ENCODE measurements at places on chromosomes 2 and 18.
A peak's percentile ranks its signal among the peaks of the same experiment; 100 is the strongest.

GRCh38 chr18:2083691-2084090 lies 487.6 kb downstream of the METTL4 start:
- DNase-seq: peak; percentile 28

DNA sequence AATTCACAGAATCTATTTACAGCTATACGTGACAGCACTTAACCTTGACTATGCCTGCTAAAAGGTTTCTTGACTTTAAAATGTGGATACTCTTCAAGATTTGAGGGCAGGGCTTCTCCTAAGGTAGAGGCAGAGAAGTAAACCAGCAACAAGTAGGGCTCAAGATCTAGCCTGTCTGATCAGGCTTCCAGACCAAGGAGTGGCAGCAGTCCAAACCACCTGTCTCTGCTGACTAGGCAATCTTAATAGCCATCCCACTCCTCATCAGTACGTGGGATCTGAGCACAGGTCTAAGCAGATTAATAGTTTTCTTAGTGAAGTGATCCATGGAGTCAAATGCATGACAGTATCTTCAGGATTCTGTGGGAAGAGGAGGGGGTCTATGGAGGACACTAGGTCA lies 100.4 kb downstream of the GPD2 start:
- DNase-seq: no peak

- no peak for DNase-seq
Measured at GRCh38 chr2:204354442-204354856, 190.8 kb upstream of the PARD3B start.

DNA sequence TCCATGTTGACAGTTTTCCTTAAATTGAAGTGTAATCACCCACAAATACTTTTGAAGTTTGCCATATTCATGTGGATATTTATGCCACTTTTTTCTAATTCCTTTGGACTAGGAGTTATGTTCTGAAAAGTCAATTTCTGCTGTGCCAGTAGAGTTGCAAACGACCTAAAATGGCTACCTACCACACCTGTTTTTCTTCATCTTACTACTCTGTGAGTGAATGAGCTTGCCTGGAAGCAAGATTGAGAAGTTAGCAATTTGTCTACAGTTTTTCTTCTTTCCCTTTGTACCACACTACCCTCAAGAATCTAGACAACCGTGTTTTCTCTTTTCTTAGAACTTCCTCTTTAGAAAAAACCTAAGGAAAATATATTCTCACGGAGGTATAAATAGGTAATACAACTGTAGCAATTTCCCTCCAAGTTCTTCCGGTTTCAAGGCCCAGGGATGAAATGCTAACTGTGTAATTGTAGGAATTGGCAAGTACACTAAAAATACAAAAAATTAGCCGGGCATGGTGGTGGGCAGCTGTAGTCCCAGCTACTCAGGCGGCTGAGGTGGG lies 7.3 kb upstream of the SLC39A10 start:
- DNase-seq: no peak

DNA sequence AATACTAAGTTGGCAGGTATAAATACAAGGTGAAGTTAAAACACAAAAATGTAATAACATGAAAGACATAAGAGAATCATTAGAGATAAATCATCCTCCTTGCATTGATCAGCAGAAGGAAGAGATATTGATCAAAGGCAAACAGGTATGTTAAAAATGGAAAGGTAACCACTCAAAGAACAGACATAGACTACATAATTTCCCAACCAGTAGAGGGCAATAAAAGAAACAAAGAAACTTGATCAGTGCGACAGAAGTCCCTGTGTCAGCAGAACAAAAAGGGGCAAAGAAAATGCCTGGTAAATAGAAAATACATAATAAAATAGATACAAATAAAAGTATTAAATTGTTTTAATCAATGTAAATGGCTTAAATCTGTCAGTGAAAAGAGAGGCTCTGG lies 53.6 kb downstream of the FAM228A start:
- DNase-seq: no peak

- DNase-seq: no peak
Measured at GRCh38 chr18:63511285-63511684, 30.9 kb upstream of the SERPINB12 start.

GRCh38 chr2:137942037-137942832 lies 22.0 kb upstream of the HNMT start:
- DNase-seq: no peak

GRCh38 chr18:45838302-45839070 lies 13.0 kb downstream of the SIGLEC15 start:
- DNase-seq: no peak

GRCh38 chr2:11264007-11264406 lies 80.4 kb downstream of the ROCK2 start:
- no peak for DNase-seq

DNA sequence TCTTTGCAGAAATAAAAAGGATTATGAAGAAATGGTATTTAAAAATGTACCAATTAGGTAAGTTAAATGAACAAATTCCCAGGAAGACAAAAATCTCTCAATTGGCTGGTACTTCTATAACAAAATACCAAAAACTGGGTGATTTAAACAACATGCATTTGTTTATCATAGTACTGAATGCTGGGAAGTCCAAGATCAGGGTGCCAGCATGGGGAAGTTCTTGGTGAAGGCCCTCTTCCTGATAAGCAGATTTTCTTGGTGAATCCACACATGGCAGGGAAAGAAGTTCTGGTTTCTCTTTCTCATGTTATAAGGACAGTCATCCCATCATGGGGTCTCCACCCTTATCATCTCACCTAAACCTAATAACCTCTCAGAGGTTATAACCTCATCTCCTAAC lies 271.6 kb upstream of the SETBP1 start:
- DNase-seq: no peak
